ENCODE measurements at places on chromosomes 3 and 15.

DNA sequence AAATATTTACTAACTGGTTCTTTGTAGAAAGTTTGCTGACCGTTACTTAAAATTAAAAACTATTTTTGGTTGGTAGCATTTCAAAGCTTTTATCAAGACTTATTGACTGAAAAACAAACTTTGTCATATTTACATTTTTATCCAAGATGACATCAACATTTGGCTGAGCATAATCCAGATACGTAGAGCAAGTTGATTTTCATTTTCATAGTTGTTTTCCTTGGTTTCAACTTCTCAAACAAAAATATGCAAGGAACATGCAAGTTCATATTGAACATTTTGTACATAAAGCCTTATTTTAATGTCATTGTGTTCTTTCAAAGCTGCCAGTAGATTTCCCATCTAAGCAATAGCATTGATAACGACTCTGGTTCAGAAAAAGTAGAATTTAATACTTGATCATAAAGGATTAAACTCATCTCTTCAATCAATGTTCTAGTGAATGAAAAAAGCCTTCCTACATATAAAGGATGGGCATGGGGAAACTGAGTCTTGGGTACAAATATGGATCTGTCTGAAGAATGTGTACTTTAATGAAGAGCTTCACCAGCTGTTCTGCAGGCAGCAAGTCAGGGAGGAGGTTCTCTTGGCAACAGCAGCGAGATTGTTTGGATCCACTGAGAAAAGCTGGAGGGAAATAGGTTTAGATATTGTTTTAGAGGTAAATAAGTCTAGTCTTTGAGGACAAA lies 5.6 kb downstream of the RAB8B start:
- DNase-seq = no peak

- peak; percentile 39 for DNase-seq
Observed at GRCh38 chr3:101849714-101850245, 466 bp downstream of the NFKBIZ start.

DNA sequence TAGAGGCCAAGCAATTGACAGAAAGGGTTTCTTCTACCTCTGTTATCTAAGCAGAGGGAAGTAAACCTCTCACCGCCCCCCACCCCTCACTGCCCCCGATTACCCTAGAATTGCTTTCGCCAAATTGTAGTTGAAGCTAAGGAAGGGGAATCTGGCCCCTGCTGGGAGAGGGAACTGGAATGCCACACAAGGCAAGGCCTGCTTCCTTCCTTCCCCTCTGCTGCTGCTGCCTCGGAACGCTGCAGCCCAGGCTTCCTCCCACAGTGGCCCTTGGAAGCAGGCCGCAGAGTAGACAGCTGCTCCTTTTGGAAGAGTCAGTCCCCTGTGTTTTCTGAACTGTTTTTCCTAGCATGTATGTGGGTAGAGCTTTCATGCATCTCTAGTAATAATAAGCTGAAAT lies 21.6 kb downstream of the RLBP1 start:
- no peak for DNase-seq

GRCh38 chr15:89429023-89429422 lies 67.4 kb downstream of the RHCG start:
- DNase-seq = no peak

DNA sequence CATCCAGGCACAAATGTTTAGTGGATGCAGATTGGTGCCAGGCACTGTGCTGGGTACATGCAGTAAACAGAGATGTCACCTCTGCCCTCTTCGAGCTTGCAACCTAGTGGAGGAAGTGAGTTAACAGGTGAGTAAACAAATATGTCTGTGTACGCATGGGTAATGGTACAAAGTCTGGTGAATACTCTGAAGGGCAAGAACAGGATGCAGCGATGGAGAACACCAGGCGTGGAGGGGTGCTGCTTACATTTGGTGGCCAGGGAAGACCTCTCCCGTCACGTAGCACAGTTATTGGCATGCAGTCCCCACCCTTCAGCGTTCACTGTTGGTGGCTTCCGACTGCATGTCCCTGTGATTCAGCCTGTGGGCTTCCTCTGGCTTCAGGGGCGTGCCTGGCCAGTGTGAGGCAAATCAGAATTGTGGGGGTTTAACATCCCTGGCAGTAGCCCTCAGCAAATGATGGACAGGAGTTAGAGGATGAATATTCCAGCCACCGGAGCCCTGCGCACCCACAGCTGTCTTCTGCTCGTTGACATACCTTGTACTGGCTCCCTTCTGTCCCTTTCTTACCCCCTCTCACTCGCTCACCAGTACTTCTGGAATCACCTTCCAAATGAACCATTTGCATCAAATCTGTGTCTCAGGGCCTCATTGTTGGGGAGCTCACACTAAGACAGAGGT lies 9.1 kb upstream of the HDAC11 start:
- no peak for DNase-seq

Measured in activated CD4-positive, alpha-beta T cell treated with anti-CD3 and anti-CD28 coated beads, Interleukin-2, amount 50 U/mL, for 24 hours (primary cell).